ENCODE measurements at places on chromosomes 11 and 22.

DNA sequence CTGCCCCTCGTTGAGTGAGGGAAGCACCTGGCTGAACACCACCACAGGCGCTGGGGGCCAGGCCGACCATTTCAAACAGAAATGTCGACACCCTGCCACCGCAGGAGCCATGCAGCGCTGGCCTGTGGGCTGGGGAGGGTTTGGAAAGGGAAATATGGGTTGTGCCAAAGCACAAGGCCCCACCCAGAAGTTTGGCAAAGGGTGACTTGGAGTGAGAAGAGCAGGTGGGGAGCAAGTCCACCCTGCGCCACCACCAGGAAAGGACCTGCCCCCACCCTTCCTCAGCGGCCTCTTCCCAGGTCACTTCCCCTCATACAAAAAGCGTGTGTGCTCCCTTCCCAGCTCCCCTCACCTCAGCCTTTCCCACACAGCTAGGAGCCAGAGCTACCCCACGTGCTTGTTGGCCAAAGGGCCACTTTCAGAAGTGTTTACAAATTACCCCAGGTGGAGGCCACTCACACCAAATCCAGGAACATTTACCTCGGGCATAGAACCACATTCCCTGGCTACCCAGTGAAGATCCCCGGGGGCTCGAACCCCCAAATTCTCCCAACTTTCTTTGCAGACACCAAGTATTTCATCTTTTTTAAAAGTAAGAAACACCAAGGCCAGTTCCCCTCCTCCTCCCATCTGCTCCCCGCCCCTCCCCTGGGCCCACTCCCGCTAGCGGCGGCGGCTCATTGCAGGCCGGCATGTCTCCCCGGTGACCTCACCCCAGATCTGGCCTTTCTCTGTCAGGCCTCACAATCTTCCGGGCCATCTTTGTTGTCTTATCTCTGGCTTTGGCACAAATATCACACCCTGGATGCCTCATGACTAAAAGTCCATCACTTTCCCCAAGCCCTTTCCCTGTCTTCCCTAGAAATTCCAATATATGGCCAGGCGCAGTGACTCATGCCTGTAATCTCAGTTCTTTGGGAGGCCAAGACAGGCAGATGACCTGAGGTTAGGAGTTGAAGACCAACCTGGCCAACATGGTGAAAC, 20.5 kb upstream of the SCGB1A1 start:
- no peak for DNase-seq

DNA sequence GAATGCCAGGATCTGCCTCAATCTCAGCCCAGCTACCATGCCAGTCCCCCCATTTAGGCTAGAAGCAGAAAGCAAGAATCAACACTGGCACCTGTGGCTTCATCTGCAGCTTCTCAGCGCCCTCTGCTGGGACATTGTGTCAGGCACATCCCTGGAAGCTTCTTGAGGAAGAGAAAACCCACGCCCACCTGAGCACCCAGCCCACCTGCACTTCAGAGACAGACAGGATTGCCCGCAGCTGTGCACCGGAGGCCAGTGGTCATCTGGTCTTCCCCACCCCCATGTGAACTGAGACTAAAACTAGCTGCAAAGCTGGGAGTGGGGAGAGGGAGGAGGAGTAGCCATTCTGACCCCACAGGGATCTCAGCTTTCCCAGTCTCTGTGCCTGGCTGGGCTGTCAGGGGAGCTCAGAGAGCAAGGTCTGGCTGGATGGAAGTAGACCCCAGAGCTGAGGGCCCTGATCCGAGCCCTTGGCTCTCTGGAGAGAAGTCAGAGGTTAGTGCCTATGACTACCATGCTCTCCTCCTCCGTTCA, 66.8 kb downstream of the FEZ1 start:
- DNase-seq, result peak; percentile 75

GRCh38 chr11:116615211-116615865, 157.4 kb downstream of the BUD13 start:
- DNase-seq, result no peak

DNA sequence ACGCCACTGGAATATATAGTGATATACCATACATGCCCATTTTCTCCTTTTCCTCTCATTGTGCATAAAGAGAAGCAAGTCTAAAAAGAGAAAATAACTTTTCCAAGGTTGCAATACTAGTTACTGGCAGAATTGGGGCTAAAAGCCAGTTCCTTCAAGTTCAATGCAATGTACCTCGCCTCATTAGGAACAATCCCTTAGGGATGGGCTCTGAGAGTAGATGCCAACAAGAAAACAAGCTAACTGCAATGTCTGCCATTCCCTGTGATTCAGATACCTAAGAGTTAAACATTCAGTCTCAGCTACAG, 114.3 kb downstream of the RBFOX2 start:
- no peak for DNase-seq

DNA sequence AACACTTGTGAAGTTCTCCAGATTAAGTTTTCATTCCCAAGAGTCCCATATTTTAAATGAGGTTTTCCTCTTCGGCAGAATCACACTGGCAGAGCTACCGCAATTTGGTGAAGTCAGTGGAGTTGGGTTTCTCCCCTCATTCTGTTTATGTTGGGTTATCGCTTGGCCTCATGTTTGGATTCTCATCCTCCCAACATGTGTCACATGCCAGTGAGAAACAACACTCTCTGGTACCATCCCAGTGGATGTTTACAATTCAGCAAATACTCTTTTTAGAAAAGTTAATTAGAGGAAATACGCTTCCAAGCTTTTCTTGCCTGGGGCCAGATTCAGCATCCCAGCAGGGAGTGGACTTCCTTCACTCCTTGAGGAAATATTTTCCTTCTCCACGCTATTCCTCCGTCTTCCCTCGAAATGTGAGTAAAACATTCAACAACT, 2.1 kb downstream of the PAMR1 start:
- no peak for DNase-seq
